ENCODE measurements at places on chromosomes 13 and 19. TPM values are rescaled to one million over a fixed set of nuclear protein-coding genes. Genes with fewer than 3 reads are reported as not detected.
A peak's percentile ranks its signal among the peaks of the same experiment; 100 is the strongest.

Gene RFPL4A
- total RNA-seq, result not detected

GRCh38 chr13:45596800-45597475 lies 18.6 kb downstream of the ERICH6B start:
- no peak for DNase-seq

- DNase-seq, result no peak
Measured at GRCh38 chr19:32039440-32039839, 306.0 kb upstream of the ZNF507 start.

- DNase-seq, result no peak
Measured at GRCh38 chr19:33333642-33334041, 31.3 kb upstream of the CEBPA start.

DNA sequence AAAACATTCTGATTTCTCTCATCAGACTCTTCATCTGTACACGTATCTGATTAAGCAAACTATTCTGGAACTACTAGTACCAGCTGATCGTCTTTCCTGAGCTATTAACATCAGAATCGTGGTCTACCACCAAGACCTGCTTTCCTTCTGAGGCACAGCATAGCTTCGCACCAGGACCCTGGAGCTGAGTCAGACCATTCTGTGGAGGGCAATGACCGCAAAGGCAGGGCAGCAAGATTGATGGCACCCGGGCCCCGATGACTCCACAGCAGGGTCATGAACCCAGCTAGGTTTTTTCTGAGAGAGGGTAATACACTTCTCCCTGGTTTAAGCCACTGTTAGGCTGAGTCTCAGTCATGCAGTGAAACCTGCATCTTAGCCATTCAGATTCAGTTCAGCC lies 158.7 kb upstream of the GPR12 start:
- no peak for DNase-seq

DNA sequence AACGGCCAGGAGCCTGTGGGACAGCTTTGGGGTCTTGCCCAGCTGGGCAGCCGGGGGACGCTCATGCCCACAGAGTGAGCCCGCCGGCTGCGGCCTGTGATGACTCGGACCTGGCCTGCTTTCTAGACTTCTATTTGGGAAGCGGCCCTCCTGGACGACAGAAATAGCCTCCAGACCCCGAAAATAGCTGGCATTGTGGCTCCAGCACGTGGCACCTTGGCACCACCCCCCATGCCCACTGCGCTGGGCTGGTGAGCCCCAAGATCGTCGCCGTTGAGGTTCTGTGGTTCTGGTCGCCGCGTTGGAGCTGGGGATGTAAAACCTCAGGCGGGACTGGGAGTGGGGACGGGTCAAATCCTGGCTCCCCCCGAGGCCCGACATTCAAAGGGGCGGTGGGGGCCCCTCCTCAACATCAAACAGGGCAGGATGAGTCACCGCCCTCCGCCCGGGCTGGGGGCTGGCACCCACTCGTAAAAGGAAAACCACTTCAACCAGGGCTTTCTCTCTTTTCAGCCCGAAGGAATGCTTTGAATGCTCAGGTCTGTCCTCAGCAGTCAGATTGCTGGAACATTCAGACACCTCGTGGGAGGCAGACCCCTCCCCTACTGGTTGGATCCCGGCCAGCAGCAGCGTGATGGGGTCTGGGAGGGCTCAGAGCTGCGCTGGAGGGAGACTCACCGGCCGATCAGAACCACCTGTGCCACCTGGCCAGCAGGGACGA lies 42.1 kb downstream of the GADD45B start:
- DNase-seq, result no peak

GRCh38 chr13:32736648-32737047 lies 150.4 kb downstream of the PDS5B start:
- DNase-seq, result no peak

Gene LGALS4
- total RNA-seq, result 0.87 TPM

DNA sequence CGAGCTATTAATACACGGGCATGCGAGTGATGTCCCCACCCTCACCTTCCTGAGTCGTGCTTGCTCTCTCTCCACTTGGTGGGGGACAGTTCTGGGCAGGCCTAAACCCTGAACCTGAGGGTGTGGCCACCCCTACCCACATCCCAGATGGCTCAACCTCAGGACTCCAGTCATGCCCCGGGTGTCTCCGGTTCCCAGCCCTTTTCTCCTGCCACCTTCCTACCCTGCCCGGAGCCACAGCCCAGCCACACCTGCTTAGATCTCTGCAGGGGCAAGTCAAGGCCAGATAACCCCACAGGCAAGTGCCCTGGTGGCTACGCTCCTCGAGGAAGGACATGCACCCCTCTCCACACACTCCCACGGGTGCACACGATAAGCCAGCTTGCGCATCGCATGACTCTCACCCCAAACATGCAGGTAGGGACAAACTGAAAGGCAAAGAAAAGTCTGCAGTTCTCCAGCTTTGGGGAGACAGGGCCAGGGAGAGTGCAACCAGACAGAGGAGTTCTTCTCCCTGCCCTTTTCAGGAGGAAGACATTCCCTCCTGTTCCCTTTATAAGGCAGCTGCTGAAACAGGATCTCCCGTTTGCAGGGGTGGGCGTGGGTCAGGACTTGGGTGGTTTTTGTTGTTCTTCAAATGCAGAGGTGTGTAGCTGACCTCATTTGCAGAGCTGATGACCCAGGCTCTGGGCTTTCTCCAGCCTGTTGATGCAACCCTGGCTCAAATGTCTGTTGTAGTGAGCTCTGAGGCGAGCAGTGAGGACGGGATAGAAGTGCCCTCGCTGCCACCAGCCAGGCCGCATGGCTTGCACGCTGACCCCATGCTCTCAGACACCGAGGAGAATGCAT lies 88.6 kb downstream of the DPF1 start:
- no peak for DNase-seq

Gene DACH1
- 0.45 TPM for total RNA-seq

- peak; percentile 61 for DNase-seq
Measured at GRCh38 chr19:42199440-42200115, 17.9 kb downstream of the DEDD2 start.

All from GM23338 (cell line).